Ovary (tissue), 10 donors: ENCODE measurements at places on chromosomes 7 and 10. TPM values are rescaled to one million over a fixed set of nuclear protein-coding genes. Genes with fewer than 3 reads are reported as not detected.

- H3K4me1 ChIP-seq = no peaks in the 10 kb centered on the region
These were observed 16.0 kb downstream of the SEMA3C start for GRCh38 chr7:80902716-80903308.

DNA sequence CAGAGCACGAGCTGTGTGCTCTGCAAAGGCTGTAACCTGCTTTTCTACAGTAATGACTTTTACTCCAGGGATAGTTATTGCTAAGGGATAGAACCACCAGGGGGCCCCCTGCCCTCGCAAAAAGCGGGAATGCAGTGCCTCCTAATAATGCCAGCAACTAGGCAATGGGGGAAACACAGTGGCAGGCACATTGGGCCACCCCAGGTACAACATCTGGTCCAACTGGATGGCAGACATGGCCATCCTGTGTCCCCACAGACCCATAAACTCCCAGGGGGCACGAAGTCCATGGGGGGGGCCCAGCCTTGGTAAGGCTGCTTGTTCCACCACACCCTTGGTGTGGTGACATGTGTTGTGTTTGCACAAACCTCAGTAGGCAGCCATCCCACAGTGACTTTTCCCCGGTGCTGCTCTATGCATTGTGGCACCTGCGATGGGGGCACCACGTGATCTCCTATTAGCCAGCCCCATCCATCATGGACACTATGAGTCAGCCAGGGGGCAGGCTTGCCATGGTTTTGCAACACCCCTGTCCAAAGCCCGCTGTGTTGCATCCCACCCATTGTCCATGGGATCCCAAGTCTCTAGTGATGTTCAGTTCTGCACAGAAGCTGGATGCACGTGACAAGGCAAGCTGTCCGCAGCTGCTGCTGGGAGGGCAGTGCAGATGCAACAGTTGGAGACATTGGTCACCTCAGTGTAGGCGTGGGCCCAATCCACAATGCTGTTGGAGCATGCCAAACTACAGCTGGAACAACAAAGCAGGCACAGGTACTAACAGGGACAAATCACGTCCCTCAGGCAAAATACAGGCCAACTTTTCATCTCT is 84.0 kb downstream of the ANLN start:
- no peak overlapping the region for H3K27ac ChIP-seq
- H3K4me3 ChIP-seq = no peak overlapping the region
- H3K4me1 ChIP-seq = no peaks in the 10 kb centered on the region
- H3K36me3 ChIP-seq = no peaks in the 10 kb centered on the region

The MMD2 gene
- not detected for total RNA-seq

DNA sequence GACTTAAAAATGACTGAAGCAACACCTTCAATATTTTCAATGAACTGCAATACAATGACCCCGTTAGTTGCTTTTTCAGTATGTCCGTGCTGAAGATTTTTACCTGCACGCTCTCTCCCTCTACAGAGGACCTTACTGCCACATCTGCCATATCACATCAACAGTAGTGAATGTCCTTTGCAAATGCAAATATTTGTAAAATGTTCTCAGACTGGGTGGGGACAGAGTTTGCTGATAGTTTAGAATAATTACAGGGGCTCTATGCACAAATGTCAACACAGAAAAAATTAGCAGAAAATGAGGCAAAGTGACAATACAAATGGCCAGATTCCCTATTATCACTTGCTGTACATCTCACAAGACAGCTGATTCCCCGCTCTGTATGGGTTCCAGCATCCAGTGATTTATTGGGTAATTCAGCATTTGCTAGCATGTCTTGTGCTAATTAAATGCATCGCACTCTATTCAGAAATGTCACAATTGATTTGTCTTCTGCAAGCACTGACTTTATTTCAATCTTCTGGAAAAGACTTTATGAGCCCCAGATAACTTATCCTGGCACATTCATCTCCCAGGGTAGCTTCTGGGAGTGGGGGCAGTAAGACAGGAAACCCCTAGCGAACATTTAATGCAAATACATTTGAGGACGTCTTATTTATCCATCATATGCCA is 69.1 kb upstream of the PTER start:
- no peaks in the 10 kb centered on the region for H3K4me1 ChIP-seq
- DNase-seq = no peak
- no peak overlapping the region for H3K27ac ChIP-seq
- no peak overlapping the region for H3K4me3 ChIP-seq
- H3K36me3 ChIP-seq = no peaks in the 10 kb centered on the region

- H3K27me3 ChIP-seq = no peaks in the 10 kb centered on the region
- H3K27ac ChIP-seq = no peak overlapping the region
- H3K4me1 ChIP-seq = peaks cover 4% of the 10 kb centered on the region
- H3K36me3 ChIP-seq = no peaks in the 10 kb centered on the region
These were observed 119.3 kb upstream of the FRMD4A start for GRCh38 chr10:14450041-14450491.

The AASS gene
- total RNA-seq = 55.7 TPM

GRCh38 chr10:70331486-70332268 is 47.9 kb upstream of the NPFFR1 start:
- H3K36me3 ChIP-seq = no peaks in the 10 kb centered on the region
- H3K27ac ChIP-seq = no peak overlapping the region
- no peaks in the 10 kb centered on the region for H3K27me3 ChIP-seq
- H3K4me3 ChIP-seq = no peak overlapping the region
- peaks cover 8% of the 10 kb centered on the region for H3K4me1 ChIP-seq
- DNase-seq = no peak

The SIRT1 gene
- 21.5 TPM for total RNA-seq
